ENCODE measurements at places on chromosomes 12 and 14. TPM values are rescaled to one million over a fixed set of nuclear protein-coding genes. Genes with fewer than 3 reads are reported as not detected.

GRCh38 chr12:4584281-4584680 lies 22.3 kb downstream of the DYRK4 start:
- no peak for DNase-seq

- DNase-seq: no peak
Measured at GRCh38 chr14:105400016-105400415, 1.7 kb downstream of the TEX22 start.

The KLRK1 gene
- total RNA-seq: not detected

GRCh38 chr12:46693034-46693433 lies 132.8 kb downstream of the SLC38A4 start:
- DNase-seq: no peak

DNA sequence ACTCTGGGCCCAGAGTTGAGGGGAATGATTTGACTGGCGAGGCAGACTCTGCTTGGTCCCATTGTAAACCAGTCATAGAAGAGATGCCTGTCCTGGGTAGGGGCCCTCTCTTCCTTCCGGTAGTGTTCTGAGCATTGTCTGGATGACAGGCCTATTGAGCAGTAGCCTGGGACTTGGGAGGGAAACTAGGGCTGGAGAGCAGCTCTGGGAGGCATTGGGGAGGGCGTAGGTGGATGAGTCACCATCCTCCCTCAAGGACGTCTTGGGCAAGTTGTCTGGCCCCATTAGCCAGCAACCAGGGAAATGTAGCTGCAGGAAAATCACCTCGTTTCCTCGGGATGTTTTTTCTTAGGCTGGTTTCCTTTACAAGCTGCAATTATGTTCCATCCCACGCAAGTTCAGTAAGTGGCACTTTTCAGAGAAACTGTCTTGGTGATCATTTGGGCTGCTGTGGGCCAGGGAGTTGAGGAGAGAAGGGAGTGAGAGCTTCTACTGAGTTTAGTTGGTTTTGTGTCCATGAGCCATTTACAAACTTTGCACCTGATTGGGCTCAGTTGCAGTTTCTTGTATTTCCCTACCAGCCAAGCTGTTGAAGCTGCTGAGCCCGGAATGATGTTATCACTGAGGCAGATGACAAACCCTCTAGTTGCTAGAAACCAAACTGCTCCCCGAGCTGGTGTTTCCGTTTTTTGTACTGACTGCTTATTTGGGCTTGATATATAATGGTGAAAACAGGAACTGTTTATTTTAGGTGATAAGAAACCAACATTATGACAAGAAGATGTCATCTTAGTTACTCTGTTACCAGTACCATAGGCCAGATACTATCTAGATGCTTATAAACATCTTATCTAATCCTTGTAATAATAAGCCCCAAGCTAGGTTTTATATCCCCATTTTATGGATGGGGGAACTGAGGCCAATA lies 147.6 kb downstream of the CHST11 start:
- DNase-seq: peak; percentile 98

DNA sequence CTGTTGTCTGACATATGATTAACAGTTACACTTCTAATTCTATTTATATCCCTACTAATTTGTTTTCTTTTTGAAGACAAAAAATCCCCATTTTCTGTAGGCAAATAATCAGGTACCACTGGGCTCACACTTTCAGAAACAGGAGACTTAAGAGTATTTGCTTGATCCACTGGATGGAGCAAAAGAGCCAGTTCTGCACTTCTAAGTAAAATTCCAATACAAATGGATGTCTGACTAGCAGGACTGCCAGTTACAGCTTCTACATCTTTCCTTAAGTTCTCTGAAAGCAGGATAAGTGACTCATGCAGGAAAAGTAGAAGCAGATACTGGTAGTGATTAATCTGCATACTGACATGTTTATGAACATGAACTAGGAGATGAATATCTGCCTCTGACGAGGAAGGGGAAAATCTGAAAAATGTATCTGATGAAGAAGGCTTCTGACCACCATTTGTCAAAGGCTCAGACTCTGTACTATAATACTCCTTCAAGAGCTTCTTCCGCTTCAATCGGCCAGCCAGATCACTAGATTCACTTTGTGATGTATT lies 73.8 kb upstream of the ANKS1B start:
- peak; percentile 44 for DNase-seq

The CD27 gene
- total RNA-seq: not detected

DNA sequence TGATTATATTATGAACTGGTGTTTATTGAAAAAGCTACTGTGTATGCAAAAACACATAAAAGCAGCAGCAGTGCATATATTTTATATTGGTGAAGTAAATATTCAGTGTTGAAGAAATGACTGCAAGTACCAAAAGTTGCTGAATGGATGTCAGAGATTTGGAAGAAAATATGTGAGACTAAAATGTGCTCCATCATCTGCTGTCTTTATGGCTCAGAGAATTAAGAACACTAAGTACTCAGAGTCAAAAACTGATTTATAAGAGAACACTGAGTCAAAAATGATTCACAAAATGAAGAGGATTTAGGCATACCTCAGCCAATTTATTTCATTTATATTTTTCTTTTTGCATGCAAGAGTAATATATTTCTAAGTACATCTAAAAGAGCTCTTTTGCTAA lies 86.3 kb upstream of the PDZRN4 start:
- no peak for DNase-seq

GRCh38 chr12:57151741-57152630 lies 4.6 kb upstream of the LRP1-AS start:
- peak; percentile 68 for DNase-seq

GRCh38 chr14:94545131-94545841 lies 16.0 kb upstream of the SERPINA4 start:
- DNase-seq: no peak

DNA sequence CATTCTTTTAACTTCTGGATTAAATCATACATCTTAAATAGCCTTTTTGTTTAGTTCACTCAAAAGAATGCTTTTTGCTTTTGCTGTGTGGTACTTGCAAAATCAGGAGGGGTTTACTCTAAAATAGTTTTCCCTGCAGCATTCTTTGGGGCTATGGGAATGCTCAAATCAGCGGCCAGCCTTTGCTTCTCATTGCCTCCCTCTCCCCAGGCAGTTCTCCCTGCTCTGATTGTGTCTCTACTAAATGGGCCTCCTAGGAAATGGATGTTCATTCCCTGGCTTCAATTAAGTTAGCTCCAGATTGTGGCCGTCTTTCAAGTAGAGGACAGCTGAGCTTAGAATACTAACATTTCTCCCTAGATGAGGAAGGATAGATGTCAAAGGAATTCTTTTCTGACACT lies 4.4 kb downstream of the TULP3 start:
- no peak for DNase-seq

The SDSL gene
- total RNA-seq: 41.7 TPM

DNA sequence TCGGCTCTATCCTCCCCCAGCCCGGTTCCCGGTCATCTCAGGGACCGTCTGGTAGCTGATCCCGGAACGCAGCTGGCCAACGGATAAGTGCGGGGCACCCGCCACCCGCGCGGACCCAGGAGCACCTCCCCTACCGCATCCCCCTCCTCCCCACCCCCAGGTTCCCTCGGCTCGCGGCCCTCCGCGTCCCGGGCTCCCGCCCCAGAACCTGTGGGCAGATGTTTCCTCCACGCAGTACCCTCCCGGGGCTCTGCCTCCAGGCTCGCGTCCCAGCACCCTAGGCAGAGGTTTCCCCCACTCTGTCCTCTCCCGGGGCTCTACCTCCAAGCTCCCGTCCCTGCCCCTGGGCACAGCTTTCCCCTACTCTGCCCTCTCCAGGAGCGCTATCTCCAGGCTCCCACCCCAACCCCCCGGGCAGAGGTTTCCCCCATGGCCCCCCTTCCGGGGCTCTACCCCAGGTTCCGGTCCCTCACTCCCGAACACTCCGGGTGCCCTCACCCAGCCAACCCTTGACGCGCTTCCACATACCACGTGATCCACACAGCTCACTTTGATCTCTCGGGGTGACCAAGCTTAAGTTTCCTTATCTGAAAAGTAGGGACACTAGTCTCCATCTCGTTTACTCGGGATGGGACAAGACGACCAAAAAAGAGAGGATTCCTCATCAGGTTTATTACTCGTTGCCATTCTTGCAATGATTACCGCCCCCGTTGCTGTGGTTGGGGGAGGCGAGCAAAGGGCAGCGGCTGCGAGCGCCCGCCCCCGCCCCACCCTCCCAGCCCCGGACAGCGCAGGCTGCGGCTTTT lies at the start of gene CCDC38:
Gene CCDC38 (minus strand): TSS at position 91 of the 806 bp plus-strand sequence. CDS start 6,105 bp downstream, outside the sequence.
- DNase-seq: peak; percentile 92

DNA sequence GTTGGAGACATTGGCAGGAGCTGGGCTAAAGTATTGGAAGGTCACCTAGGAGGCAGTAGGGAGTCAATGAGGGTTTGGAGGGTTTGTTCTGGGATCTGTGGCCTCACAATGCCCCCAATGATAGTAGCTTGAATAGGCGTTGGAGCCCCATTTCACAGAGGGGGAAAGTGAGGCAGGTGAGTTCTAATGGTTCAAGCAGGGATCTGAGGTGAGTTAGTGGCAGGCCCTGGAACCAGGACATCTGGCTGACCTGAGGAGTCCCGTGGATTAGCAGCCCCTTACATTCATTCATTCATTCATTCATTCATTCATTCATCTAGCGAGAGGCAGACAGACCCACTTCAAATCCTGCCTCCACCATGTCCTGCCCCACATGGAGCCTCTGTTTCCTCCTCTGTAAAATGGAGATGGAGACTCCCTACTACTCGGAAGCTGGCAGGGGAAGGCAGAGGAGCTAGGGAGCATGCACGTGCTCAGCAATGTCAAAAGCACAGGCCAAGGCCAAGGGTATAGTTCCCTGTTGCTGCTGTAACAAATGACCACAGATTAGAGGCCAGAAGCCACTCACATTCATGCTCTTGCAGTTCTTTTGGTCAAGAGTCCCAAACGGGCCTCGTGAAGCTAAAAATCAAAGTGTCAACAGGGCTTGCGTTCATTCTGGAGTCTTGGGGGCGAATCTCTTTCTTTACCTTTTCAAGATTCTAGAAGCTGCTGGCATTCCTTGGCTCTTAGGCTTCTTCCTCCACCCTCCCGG lies 2.2 kb upstream of the TMEM119 start:
- no peak for DNase-seq

DNA sequence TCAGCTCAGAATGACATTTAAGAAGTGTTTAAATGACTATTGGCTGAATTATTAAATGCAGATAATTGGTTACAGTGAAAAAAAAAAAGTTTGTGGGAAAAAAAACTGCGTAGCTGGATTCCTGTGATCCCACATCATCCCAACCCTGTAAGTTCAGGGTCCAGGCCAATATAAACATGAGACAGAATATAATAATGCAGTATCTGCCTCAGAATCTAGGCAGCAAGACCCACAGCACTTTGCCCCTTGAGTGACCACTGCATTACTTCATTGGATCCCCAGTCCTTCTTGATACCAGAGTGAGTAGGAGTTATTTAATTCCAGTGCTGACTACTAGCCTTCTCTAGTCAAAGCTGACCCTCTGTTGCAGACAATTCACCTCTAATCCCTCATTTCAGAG lies 272.6 kb downstream of the CCER1 start:
- no peak for DNase-seq

GRCh38 chr12:25155022-25155576 lies 39.9 kb downstream of the DNAI7 start:
- DNase-seq: peak; percentile 20

The CMKLR1 gene
- 0.51 TPM for total RNA-seq

DNA sequence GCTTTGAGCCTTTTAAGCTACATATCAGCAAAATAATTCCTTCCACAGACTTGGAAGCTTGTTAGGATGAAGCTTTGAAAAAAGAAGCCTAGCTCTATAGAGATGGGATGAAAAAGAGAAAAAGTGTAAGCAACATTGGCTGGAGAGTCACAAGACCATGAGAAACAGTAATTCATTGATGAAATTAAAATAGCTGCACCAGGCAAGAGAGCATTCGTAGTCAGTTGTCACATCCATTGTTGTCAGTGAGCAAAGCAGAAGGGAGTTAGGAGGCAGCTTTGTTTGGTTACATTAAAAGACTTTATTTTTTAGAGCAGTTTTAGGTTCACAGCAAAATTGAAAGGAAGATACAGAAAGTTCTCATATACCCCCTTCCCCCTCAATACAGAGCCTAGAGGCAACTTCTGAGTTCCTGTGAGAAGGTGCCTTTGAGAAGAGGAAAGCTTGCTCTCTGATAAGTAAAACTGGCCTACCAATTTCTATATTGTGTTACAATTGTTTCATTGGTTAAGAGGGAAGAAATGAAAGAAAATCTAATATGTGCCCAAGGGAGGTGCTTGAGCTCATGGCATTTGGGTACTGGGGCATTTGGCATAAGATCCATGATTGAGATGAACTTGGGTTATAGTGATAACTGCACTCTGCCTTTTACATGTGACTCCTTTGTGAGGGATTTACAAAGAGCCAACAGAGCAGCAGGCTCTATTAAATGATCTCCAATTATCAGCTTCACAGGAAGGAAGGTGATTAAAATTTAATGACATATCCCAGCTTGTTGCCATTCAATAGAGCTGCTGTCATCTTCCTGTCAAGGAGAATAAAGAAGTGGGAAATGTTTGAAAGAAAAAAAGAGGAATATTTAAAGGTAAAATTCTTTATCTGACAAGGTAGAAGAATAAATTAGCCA lies 361.3 kb upstream of the TMTC1 start:
- no peak for DNase-seq

The AMN gene
- 0.40 TPM for total RNA-seq

The GPHB5 gene
- total RNA-seq: not detected

The POC1B gene
- total RNA-seq: 11.1 TPM

The RHEBL1 gene
- total RNA-seq: 11.0 TPM

Data from Daoy (cell line).